ENCODE measurements at places on chromosomes 6 and 20. TPM values are rescaled to one million over a fixed set of nuclear protein-coding genes. Genes with fewer than 3 reads are reported as not detected.

DNA sequence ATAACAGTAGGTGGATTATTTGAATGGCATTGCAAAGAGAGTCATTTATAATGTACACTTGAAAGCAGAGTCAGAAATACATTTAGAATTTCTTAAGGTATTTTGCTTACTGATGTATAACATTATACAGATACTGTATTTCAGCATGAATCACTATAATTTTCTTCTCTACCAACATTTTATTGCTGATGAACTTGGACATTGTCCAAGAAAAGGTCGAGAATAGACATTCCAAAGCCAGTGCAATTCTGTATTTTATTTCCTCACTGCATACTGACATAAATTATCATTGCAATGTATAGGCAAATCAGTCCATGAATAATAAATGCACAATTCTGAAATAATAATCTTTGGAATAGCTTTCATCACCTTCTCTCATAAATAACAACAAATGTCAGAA, 1420.0 kb upstream of the EYS start:
- no peak for DNase-seq

DNA sequence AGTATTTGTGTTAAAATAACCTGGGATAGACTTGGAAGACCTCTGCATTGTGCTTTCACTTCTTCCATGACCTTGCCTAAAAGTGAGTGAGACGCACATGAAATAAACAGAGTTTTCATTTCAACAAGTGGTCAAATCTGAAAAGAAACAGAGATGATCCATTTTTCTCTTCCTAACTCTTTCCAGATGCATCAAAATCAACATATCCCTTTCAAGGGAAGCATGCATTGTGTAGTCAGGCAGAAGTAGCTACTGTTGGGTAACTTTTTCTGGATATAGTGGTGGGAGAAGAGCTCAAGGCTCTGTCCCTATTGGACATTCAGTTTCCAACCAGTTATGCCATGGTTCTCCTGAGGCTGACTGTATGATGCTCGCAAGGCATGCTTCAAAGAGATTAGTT, 233.0 kb upstream of the JAG1 start:
- DNase-seq = no peak

GRCh38 chr6:145091586-145092142, 643.7 kb downstream of the EPM2A start:
- DNase-seq = no peak

The RIMS1 gene
- total RNA-seq = 0.91 TPM

The OR2H2 gene
- not detected for total RNA-seq

The CNR1 gene
- 0.11 TPM for total RNA-seq

The HTR1B gene
- not detected for total RNA-seq

- no peak for DNase-seq
Observed at GRCh38 chr20:37534401-37535157, 6.9 kb upstream of the BLCAP start.

DNA sequence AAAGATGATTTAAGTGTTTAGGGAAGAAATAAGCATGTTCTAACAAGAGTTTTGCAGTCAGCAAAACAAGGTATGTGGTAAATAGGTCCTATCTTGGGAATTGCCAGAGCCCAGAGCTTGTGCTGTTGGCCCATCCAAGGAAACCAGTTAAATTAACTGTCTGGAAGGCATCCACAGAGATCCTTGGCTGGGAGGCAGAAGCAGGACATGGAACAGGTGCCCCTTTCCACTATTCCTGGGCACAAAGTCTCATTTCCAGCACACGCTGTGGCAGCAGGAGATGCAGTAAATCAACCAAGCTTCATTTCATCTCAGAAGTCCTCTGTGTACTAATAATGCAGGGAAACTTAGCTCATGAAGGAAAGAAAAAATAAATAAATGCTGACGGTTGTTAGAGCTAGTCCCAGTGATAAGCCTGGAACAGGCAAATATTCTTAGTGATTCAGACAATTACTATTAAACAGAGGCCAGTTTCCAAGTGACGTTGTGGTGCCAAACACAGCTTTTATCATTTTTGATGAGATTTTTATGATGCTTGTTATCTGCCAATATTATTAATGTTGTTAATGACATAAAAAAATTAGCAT, 39.8 kb upstream of the SNAP25 start:
- DNase-seq = no peak

- no peak for DNase-seq
Observed at GRCh38 chr6:100435299-100435698, 29.4 kb downstream of the SIM1 start.

- no peak for DNase-seq
Observed at GRCh38 chr6:165632194-165632593, 30.8 kb downstream of the PDE10A start.

- no peak for DNase-seq
Observed at GRCh38 chr20:39857835-39858234, 831.2 kb downstream of the MAFB start.

DNA sequence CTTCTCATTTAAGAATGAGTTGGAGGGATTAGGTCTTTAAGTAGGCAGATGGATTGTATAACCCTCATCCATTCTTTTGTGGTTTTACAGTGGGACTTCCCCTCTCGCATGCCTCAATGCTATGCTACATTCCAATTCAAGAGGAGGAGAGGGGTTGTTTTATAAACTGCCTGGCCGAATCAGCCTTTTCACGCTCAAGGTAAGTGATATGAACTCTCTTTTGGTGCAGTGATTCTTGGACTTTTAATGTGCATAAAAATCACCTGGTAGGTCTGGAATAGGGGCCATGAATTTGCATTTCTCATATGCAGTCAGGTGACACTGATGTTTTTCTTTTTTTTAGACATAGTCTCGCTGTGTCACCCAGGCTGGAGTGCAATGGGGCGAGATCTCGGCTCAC, 10.8 kb downstream of the ASXL1 start:
- DNase-seq = no peak

The CTCFL gene
- total RNA-seq = not detected

The PTCHD4 gene
- total RNA-seq = 0.81 TPM

DNA sequence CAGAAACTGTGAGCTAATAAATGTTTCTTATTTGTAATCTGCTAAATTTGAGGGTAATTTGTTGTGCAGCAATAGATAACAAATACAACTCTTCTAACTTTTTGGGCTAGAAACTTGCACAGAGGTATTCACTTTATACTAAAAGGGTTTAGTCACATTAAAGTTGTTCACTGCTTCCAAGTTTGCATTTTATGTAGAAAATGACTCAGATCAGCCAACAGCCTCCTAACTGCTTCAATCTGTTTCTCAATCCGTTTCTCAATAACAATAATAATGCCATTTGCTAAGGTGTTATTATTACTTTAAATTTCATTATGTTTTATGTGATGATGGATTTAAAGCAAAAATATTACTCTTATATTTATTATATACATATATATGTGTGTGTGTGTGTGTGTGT, 213.9 kb downstream of the CENPW start:
- no peak for DNase-seq

- no peak for DNase-seq
Observed at GRCh38 chr20:52869698-52870501, 102.3 kb upstream of the TSHZ2 start.

The SLC12A5 gene
- not detected for total RNA-seq

The SLC22A2 gene
- total RNA-seq = not detected

The C6orf141 gene
- total RNA-seq = not detected

- DNase-seq = peak; percentile 89
Observed at GRCh38 chr20:57395111-57395966, 4.1 kb downstream of the RBM38 start.

The PGC gene
- not detected for total RNA-seq

DNA sequence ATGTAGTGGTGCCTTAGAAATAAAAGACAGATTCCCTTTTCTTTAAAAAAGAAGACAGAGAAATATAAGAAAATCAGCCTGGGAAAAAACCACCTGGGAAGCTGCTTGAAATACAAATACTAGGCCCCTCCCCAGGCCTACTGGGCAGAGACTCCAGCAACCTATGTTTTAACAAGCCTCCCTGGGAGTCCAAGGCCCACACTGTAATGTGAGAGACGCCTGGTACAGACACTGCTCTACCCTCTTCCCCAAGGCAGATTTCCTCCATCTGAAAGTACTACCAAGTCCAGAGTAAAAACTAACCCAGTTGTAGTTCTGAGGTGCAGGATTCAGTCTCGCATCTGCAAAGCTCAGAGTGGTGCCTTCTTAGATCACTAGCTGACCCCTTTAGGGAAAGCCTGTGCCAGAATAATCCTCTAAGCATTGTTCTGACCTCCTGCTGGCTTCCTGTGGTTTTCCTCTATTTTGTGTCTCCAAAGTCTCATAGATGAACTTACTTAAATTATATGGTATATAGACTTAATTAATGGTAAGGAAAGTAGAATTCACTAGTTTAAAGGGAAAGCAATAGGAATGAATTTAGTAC, 270.2 kb upstream of the SLC35B3 start:
- no peak for DNase-seq
